ENCODE measurements at places on chromosomes 16 and 17.

DNA sequence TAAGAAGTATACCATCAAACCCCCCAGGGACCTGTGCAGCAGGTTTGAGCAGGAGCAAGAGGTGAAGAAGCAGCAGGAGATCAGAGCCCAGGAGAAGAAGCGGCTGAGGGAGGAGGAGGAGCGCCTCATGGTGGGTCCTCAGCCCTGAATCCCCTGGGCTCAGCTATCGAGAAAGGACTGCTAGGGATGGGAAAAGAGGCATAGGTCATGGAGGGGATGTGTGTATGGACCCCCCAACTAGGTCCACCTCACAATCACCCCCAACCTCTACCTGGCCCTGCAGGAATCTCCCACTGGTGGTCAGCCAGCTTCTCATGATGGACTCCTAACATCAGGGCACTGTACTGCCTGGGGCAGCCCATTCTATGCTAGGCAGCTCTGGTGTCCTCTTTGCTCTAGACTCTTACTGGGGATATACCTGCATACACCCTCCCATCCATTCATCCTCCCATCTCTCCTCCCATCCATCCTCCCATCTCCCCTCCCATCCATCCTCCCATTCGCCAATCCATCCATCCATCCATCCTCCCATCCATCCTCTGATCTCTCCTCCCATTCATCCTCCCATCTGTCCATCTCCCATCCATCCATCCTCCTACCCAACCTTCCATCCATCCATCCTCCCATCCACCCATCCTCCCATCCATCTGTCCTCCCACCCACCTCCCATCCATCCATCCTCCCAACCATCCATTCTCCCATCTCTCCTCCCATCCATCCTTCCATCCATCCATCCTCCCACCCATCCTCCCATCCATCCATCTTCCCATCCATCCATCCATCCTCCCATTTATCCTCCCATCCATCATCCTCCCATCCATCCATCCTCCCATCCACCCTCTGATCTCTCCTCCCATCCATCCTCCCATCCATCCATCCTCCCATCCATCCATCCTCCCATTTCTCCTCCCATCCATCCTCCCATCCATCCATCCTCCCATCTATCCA, 10.6 kb downstream of the DRC7 start:
- DNase-seq, result no peak

- DNase-seq, result no peak
These were observed 49.4 kb downstream of the GDE1 start for GRCh38 chr16:19472482-19472881.

- DNase-seq, result peak; percentile 13
These were observed 9.8 kb upstream of the LASP1NB start for GRCh38 chr17:38915639-38915995.

DNA sequence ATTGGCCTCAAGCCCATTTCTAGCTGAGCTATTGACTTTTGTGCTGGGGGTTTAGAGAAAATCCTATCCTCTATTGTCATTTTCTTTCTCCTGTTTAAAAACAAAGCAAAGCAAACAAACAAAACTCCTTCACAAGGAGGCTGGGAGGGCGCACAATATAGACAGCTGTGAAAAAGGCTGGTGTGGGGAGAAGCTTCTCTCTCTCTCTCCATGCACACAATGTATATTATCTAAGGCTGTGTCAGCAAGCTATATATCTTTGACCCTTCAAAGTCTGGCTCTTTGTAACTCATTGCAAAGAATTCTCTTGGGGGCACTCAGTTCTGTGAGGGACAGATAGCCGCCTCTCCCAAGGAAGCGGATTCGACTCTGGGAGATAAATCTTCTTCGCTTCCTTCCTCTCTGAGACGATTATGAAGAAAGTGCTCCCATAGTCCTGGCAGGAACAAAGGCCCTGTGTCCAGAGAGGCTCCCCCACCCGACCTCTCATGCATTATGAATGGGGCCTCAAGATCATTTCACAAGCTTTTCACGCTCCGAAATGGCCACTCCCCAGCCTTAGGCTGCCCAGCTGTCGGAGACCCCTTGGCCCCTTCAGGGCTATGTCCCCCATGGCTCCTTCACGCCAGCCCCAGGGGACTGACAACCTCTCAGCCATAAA, 33.2 kb upstream of the MEAK7 start:
- no peak for DNase-seq

GRCh38 chr17:385836-386140, 33.2 kb upstream of the RPH3AL start:
- no peak for DNase-seq

GRCh38 chr16:56938664-56939513, 6.9 kb downstream of the HERPUD1 start:
- no peak for DNase-seq

DNA sequence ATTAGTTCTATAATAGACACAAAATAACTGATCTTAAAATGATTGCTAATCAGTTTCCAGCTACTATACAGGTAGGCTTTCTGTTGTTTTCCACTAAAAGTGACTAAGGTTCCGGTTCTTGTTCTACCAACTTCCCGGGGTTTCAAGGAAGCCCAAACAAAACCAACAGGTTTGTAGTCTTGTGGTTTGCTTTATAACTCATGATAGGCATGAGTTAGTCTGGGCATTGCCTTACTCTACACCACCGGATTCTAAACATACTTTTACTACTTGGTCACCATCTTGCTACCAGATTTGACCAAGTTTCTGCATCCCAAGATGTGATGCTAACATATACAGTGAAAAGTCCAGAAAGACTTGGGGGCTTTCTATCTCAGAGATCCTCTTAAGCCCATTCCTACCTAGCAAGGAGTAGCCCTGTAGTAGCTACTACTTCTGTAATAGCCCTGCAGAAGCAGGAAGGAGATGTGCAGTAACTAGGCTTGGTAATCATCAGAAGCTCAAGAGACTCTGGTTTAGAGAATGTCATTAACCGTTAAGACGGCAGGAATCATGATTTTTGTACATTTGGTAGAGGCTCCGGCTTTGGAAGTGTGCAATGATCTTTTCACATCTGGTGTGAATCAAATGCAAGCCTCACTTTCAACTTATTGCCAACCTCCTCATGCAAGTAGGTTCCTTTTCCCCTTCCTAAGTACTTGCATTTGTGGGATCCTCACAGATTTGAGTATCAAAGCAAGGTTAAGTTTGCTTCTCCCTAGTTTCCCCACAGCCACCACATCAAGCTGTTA, 1.6 kb downstream of the FAM117A start:
- no peak for DNase-seq

Measured in uterus (tissue), 4 donors.